ENCODE measurements at places on chromosomes 7 and 10.

GRCh38 chr10:128896116-128896795 lies 570.8 kb upstream of the MGMT start:
- no peak for DNase-seq

- no peak for DNase-seq
Observed at GRCh38 chr10:10605551-10606081, 412.1 kb upstream of the CELF2 start.

- peak; percentile 40 for DNase-seq
Observed at GRCh38 chr10:110717781-110718589, 73.8 kb downstream of the RBM20 start.

DNA sequence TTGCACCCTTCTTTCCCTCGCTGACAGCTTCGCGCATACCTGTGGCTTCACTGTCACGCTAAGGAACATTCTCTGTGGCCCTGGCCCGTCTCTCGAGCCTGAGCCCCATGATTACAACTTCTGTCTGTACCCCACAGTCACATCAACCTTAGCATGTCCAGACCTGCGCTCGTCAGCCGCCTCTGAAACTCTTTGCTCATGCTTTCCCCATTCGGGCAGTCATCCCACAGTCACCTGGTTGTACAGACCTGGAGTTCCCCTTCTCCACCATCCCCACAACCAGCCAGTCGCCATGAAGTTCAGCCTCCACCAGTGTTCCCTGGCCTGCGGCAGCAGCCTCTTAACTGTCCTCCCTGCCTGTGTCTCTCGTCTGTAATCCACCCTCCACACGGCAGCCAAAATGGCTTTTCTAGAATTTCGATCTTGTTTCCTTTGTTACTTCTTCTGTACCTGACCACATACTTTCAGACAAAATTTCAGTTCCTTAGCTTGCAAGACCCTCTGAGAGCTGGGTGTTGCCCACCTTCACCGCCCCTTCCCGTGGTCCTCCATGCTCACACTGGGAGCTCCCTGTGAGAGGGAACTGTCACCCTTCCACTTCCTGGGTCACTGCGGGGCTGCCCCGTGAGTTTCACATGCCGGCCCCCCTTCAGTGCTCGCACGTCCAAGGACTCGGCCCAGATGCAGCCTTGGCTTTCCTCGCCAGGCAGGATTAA lies 229.2 kb downstream of the CELF2 start:
- DNase-seq = no peak

GRCh38 chr7:139854803-139855497 lies 25.9 kb downstream of the TBXAS1 start:
- DNase-seq = no peak

- no peak for DNase-seq
Observed at GRCh38 chr10:77350711-77351119, 286.9 kb downstream of the KCNMA1 start.

- DNase-seq = no peak
Observed at GRCh38 chr7:112556633-112557032, 75.8 kb downstream of the LSMEM1 start.

DNA sequence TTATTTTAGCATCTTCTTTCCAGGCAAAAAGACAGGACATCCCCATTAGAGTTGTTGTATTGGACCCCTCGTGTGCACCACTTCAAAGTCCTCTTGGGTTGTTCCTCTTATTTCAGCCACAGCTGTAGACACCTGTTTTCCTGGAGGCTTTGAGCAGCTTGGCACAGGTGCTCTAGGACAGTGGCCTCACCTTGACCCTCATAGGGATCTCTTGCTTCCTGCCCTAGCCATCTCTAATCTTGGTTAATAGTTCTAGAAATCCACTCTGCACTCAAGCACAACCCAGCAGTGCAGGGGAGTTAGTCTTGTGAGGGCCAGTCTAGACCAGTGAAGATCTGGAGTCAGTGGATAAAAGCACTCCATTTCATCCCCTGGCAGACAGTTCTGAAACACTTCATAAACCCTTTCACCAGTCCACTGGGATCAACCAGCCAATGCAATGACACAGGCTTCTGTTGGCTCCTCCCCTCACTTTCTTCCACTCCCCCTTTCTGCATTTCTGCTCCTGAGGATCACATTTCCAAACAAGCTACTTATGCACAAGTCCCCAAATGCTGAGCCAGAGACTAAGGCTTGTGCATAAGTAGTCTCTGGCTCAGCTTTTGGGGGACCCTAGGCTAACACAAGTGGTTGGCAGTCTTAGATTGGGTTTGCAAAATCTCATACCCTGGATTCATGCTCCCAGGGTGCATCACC lies 131.5 kb upstream of the LAMB4 start:
- DNase-seq = peak; percentile 14
